Stimulated activated CD4-positive, alpha-beta T cell treated with anti-CD3 and anti-CD28 coated beads, Interleukin-15, amount 100 ng/mL, for 1 hour (primary cell): ENCODE measurements at places on chromosomes 3 and 15.

DNA sequence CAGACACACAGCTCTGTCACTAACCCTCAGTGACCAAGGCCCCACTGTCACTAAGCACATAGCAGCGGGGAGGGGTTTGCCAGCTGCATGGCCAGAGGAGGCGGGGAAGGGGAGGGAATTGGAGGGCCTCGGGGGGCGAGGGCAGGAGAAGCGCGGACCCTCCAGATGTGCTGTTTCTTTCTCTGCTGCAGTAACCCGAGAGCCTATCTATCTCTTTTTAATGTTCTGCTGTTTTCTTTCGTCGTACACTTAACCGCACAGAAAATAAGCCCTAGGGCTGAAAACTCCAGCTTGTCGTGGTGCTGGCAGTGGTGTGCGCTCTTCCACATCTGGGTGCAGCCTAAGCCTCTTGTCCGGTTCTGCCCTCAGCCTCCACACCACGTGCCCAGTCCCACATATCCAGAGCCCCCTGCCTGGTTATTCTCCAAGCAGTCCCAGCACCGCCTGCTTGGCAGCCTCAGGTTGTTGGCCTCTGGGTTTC lies 51.1 kb downstream of the BDH1 start:
- DNase-seq = no peak

- no peak for DNase-seq
Measured at GRCh38 chr3:43499256-43499655, 122.6 kb downstream of the ANO10 start.

- DNase-seq = no peak
Measured at GRCh38 chr3:170600005-170600624, 14.2 kb upstream of the SLC7A14 start.

- DNase-seq = no peak
Measured at GRCh38 chr3:9008550-9009255, 45.4 kb upstream of the RAD18 start.

DNA sequence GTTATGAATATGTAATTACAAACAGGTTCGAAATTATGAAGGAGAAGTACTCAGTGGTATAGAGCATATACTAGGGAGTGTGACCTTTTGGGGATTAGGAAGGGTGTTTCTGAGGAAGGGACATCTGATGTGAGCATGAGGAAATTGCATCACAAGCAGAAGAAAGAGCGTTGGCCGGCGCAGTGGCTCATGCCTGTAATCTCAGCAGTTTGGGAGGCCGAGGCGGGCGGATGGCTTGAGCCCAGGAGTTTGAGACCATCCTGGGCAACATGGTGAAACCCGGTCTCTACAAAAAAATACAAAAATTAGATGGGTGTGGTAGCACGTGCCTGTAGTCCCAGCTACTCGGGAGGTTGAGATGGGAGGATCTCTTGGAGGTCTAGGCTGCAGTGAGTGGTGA lies 6.9 kb downstream of the CMTM7 start:
- no peak for DNase-seq

DNA sequence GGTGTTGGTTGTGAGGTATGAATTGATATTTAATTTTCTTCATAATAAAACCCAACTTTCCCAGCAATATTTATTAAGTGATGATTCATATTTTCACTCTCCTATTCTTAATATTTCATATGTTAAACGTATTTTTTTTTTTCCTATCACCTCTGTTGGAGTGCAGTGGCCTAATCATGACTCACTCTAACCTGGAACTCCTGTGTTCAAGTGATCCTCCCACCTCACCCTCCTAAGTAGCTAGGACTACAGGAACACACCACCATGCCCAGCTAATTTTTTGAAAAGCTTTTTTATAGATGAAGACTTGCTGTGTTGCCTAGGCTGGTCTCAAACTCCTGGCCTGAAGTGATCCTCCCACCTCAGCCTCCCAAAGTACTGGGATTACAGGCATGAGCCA lies 8.6 kb downstream of the PARP15 start:
- DNase-seq = no peak

DNA sequence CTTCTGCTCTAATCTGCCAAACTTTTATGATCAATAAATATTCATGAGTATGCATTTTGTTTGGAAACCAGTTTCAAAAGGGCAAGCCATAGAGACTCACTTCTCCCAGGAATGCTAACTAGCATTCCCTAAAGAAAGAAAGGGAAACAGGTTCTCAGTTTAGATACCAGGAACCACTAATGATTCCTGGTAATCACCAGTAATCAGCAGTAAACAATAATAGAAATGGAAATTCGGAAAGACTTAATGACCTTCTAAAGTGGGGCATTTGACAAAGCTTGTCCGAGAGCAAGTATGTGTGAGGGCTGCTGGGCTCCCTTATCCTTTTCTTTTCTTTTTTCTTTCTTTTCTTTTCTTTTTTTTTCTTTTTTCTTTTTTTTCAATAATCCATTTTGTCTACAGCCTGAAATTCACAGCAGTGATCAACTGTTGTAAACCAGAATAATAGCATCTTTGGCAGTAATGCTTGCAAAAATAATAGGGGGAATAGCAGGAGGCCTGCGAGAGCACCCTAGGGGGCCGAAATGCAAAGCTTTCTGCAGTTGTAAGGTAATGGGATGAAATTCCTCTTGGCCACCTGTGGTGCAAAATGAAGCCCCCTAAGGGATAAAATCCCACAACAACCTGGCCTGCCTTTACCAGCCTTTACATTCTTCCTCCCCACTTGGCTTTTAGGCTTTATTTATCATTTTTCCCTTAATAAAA lies 253.2 kb downstream of the ZPLD1 start:
- DNase-seq = no peak
